Ureter (tissue), 1 donor: ENCODE measurements at places on chromosomes 7 and 10. TPM values are rescaled to one million over a fixed set of nuclear protein-coding genes. Genes with fewer than 3 reads are reported as not detected.
A peak's percentile ranks its signal among the peaks of the same experiment; 100 is the strongest.

LIPF gene
- not detected for total RNA-seq

RAPGEF5 gene
- 56.9 TPM for total RNA-seq

NEUROD6 gene
- not detected for total RNA-seq

FXYD4 gene
- total RNA-seq = 13.8 TPM

PARP12 gene
- 54.2 TPM for total RNA-seq

ACSM6 gene
- 1.8 TPM for total RNA-seq

FAM25G gene
- not detected for total RNA-seq

SUN3 gene
- total RNA-seq = not detected

STX1A gene
- 8.4 TPM for total RNA-seq

RBP3 gene
- not detected for total RNA-seq

PVRIG gene
- 1.1 TPM for total RNA-seq

GRCh38 chr10:110746254-110746826 is 102.2 kb downstream of the RBM20 start:
- DNase-seq = peak; percentile 66

GRCh38 chr10:57145548-57145947 is 784.5 kb upstream of the ZWINT start:
- no peak for DNase-seq

- no peak for DNase-seq
These were observed 86.7 kb upstream of the GNAI1 start for GRCh38 chr7:80047856-80048459.

DNA sequence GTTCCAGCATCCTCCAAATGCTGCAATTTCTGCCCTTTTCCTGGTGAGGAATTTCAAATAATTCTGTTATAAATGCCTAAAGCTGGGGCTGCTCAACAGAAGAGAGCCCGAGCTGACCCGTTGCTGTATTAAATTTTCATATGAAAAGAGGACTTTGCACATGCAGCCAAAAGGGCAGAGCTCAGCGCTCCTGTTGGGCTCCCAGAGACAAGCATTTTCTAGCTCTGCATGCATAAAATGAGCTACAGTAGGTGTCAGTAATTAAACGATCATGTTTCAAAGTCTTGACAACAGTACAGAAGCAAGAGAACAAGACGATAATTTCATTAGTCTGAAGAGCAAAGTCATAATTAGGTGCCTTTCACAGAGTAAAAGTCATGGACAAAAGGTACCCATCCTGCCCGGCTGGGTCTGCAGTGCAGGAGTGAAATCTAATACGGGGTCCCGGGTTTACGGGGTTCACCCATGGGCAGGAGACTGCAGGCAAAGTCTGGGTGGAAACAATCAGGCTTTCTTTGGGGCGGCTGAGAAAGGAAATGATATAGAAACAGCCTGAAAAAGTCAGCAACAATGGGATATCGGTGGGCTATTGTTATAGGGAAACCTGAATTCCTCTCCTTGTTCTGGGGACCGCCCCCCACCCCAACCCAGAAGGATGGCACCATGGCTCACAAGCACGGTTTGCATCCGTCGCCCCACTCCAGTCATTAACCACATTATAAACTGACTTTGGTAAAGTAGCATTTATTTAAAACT is 66.0 kb downstream of the EBF3 start:
- DNase-seq = no peak

DNA sequence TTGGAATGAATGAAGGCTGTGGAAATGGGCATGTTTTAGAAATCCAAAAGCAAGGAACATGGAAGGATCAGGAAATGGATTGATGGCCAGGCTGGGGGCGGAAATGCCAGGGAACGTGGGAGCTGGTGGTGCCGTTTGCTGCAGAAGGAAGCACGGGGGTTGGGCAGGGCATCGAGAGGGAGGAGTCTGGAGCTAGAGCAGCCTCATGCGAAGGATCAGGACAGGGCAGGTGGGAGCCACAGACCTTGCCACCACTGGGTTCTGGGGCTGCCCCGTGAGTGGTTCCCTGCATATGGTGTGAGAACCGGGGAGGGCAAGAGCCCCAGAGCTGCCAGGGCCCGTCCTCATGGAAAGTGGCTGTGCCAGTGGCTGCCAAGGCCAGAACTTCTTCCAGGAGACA is 193.8 kb upstream of the ZNF32 start:
- DNase-seq = no peak

- no peak for DNase-seq
These were observed 219.6 kb downstream of the ARHGAP12 start for GRCh38 chr10:31709028-31709427.

- DNase-seq = no peak
These were observed 55.2 kb upstream of the RAB18 start for GRCh38 chr10:27448921-27449320.

GRCh38 chr7:53383131-53383530 is 347.7 kb downstream of the POM121L12 start:
- DNase-seq = no peak

- DNase-seq = no peak
These were observed 6.3 kb downstream of the COL28A1 start for GRCh38 chr7:7529328-7529727.

- no peak for DNase-seq
These were observed 46.1 kb upstream of the DNAJC1 start for GRCh38 chr10:22049635-22050034.

DNA sequence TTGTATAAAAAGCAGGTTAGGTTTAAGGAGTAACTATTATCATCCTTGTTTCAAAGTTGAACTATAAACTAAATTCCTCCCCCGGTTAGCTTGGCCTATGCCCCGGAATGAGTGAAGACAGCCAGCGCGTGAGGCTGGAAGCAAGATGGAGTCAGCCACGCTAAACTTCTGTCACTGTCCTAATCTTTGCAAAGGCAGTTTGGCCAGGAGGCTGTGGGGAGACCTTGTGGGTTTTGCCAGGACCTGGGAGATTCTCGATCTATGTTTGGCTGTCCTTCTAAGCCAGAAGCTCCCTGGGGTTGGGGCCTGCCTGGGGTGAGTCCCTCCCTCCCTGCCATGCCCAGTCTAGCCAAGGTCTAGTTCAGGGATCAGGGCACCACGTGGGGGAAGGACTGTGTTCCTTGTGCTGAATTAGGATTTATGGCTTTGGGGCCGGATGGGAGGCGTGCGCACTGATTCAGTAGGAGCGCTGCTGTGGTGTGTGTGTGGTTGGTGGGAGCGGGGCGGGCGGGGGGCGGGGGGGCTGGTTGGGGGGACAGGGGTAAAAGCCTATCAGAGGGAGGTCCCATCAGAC is 871 bp upstream of the GTF2IRD1 start:
- peak; percentile 72 for DNase-seq

DNA sequence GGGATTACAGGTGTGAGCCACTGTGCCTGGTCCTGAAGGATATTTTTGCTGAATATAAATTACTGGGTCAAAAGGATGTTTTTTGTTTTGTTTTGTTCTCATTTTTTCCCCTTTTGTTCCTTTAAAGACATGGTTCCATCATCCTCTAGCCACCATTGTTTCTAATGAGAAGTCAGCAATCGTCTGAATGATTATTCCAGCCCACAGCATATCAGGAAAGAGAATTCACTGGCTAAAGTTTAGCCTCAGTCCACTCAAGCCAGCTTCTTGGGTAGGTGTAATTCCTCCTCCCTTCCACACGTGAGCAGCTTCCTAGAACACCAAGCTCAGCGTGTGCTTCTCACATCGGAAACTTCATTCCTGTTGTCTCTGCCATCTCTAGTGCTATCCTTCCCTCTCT is 112.8 kb upstream of the INSIG1 start:
- no peak for DNase-seq

DNA sequence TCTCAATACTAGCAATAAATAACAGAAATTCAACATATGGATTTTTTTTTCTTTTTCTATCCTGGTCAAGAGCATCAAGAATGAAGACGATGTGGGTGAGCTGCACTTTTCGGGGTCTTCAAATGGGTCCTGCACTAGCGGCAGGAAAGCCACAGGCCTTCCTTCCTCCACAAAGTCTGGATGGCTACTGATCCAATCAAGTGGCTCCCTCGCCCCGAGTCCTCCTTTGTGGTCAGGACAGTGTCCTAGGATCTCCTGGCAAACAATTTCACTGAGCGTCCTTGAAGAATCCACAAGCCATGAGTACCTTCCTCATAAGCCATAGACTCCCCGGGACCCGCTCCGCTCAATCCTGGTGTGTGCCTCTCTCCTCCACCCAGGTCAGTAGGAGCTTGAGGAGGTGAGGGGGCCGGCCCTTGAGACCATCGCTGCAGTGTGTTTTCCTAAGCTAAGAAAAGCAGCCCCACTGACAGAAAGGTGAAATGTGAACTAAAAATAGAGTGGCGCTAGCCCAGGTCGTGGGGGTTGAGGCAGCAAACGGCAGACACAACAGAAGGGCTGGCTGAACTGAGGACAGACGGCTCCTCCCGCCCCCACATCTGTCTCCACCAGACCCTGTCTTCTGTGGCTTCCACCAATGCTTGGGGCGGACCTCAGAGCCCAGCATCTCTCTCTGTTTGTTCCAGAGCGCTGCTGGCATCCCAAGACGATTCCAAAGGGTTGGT is 202.3 kb downstream of the HERPUD2 start:
- DNase-seq = no peak

DNA sequence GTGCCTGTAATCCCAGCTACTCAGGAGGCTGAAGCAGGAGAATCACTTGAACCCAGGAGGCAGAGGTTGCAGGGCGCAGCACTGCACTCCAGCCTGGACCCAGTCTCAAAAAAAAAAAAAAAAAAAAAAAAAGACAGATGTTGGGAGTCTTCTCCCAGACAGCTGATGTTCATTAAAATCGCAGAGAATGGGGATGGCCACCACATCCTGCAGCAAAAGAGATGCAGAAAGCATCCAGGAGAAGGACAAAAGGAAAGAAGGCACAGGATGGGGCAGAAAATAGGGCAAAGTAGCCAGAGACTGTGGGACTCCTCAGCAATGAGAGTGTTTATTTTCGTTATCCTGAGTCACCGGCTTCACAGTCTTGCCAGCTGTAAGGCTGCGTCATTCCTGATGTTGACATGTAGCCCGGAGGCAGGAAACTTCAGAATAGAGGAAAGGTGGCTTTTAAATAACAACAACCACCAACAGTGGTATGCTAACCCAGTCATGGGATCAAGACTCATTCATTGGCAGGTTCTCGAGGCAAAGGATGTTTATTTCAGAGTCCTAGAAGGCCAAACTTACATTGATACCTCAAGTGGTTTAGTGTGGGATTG is 149.5 kb upstream of the SVIL start:
- DNase-seq = peak; percentile 78

DNA sequence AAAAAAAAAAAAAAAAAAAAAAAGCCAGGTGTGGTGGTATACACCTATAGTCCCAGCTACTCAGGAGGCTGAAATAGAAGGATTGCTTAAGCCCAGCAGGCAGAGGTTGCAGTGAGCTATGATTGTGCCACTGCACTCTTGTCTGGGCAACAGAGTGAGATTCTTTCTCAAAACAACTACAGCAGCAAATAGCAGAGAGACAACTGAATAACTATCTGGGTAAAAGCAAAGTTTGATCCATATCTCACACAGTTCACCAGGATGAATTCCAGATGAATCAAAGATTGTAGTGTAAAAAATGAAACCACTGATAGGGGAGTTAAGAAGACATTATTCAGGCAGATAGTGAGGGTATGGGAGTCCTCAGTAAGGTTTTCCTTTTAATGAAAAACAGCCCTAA is 11.4 kb upstream of the NUB1 start:
- DNase-seq = no peak

DNA sequence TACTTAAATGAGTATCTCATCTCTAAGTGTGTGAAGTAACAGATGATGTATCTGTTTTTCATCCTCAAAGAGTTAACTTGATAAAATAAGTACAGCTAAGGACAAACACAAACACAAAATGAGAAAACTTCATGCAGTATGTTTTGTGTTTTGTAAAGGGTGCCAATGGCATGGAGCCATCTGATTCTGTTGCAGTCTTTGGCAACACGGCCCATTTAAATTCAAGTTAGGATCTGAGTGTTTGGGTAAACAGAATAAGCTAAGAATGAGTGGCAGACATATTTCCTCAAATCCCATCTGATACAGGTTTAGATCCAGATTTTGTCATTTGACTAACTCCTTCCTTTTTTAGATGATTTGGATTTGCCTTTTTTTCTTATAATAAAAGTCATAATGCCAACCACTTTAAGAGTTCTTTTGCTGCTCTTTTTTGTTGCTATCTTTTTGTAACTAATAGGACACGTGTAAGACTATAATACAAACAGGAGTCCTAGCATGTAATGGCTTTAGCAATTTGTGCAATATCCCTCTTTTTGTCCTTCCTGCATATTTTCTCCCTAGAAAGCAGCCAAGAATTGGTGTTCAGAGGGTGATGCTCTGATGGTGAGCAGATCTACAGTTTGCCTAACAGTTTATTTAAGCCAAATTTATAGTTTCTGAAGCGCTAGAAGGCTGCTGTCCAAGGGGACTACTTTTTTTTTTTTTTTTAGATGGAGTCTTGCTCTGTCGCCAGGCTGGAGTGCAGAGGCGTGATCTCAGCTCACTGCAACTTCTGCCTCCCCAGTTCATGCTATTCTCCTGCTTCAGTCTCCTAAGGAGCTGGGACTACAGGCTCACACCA is 18.9 kb upstream of the ACTA2 start:
- DNase-seq = no peak

DNA sequence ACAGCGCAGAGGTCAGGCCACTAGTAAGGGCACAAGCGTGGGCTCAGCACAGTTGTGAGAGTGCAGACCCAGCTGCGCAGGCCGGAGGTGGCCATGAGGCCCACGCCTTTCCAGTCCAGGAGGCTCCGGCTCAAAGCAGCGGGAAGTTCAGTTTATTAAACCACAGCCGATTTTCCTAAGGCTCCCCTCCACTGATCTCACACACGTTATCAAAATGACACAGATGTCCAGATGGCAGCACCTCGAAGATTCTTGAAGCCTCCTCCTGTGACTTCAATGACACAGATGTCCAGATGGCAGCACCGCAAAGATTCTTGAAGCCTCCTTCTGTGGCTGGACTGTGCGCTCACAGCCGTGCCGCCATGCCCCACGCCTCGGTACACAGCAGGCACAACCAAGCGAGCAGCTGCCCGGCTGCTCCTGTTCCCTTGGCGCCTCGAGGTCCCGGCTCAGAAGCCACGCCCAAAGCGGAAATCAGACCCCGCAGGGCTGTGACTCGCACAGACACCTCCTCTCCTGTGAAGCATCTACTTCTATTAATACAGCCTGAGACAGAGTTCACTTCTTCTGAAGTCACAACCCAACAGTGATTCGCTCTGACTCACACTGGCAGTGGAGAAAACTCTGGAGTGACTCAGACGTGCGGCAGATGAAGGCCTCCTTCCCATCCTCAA is 122.7 kb downstream of the MAD1L1 start:
- DNase-seq = no peak

DNA sequence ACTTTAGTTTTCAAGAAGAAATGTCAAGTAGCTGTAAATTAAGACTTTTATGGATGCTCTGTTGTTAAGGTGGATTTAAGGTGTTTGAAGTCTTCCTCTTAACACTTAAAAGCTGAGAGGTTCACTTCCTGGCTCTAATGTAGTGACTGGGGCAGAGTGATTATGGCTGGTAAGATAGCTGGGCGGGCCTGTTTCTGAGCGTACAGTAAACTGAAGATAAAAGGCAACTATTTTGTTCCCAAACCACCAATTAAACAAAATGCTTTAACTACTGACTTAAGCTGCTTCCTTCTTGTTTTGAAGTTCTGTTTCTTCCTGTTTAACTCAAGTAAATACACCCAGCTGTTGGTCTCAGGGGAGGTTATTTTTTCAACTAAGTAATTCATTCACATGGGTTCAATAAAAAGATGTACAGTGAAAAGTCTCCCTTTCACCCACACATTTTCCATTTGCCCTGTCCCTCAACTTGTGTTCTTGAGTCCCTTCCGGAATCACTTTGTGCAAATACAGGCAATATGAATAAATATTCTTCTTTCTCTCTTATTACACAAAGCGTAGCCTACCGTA is 19.3 kb downstream of the VWA2 start:
- DNase-seq = no peak
